ENCODE measurements at places on chromosomes 7 and 10. TPM values are rescaled to one million over a fixed set of nuclear protein-coding genes. Genes with fewer than 3 reads are reported as not detected.

LRIT1 gene
- 0.10 TPM for total RNA-seq

GIMAP2 gene
- total RNA-seq = not detected

PNLIPRP1 gene
- 0.83 TPM for total RNA-seq

PIP4K2A gene
- total RNA-seq = 16.2 TPM

DNA sequence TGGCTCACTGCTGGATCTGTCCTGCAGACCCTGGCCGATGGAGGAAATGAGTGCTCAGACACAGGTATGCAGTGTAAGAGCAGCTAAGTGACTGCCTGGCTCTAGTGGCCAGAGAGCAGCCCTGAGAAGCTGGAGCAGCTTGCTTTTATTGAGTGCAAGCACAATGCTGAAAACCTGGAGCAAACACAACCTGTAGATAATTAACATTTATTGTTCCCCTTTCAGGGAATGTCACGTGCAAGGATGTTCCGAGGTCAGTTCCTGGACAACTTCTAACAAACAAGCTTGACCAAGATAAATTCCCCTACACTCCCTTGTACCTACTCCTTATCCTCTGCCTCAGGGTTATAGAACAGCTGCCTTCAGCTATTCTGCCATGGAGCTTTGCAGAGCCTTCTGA lies 31.3 kb downstream of the DDC start:
- no peak for ATAC-seq

- ATAC-seq = peak; percentile 29
These were observed 71.5 kb downstream of the XPNPEP1 start for GRCh38 chr10:109851616-109852474.

GRCh38 chr7:146028251-146028750 lies 88.3 kb upstream of the CNTNAP2 start:
- ATAC-seq = no peak

GRCh38 chr7:22385326-22385725 lies 28.4 kb upstream of the RAPGEF5 start:
- ATAC-seq = no peak

DNA sequence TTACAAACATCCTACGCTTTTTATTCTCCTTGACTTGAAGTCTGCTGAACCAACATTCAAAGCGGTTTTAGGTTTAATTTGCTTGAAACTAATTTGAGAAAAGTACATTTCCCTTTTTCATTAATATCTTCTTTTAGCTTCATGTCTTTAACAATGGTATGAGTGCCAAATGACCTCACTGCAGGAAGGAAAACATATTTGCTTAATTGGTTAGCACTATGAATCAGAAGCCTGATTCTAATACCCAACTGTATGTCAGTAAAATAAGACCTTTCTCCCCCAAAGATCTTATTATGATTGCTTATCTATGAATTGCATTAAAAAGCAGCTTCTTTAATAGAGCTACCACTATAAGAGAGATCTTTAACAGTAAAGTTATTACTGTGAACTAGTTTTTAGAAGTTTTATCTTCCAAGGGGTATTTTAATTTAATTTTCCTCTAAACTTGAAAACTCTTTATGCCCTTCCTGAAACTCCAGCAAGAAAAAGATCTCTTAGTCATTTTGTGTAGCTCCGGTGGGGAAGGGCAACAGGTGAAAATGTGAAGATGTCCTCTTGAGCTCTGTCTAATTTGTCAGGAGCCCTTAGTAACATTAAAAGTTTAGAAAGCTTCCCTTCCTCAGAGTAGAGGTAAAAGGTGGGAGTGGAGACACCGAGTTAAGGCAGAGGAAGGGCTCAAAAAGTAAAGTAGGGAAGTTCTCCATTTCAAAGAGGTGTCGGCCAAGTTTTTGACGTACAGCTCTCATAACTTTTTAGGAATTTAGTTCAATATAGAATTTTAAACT lies 6.1 kb downstream of the COL1A2 start:
- no peak for ATAC-seq

- ATAC-seq = peak; percentile 90
These were observed 55.4 kb downstream of the LANCL2 start for GRCh38 chr7:55420530-55420929.

DNA sequence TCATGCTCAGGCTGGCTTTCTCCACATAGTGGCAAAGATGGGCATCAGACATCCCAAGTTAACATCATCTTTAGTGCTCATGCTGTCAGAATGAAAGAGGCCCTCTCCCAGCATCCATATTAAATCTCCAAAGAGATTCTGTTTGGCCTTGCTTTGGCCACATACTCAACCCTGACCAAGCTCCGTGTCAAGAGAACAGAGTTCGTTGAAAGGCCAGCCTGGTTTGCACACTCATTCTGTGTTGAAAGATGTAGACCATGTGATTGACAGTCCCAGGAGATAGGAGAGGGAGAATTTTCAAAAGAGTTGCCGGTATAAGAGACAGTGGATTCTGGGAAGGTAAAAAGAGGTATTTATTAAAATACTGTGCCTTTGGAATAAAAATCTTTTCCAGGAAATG lies 19.7 kb downstream of the MET start:
- no peak for ATAC-seq

DNA sequence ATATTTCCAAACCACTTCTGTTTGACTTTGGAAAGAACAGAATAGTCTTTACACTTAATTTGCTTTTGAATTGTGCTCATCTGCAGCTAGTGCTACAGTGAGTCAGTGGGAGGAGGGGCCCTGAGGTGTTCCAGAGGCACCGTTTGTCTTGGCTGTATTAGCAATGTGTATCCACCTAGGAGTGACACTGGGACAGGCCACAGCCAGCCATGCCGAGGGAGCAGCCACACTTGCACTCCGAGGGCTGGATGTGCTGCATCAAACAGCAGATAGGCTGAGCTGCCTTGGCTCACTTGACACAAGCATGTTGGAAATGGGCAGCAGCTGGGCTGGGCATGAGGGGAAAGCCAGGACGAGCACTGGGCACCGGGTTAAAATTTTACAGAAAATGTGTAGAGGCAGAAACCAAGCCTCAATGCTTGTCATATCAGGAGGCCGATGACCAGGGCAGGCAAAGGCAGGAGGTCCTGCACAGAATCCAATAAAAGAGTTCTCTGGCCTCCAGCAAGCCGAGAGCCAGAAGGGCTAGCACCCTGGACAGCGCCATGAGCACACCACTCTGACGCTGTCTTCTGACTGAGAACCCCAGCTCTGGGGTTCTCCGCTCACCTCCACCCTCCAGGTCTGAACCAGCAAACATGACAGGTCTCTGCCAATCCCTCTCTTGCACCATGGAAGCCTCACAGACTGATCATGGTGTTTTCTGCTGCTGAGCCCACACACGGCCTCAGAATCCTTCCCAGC lies 163.3 kb downstream of the GRID1 start:
- ATAC-seq = peak; percentile 43
